8988T (cell line): ENCODE measurements at places on chromosomes 7 and 10.
A peak's percentile ranks its signal among the peaks of the same experiment; 100 is the strongest.

DNA sequence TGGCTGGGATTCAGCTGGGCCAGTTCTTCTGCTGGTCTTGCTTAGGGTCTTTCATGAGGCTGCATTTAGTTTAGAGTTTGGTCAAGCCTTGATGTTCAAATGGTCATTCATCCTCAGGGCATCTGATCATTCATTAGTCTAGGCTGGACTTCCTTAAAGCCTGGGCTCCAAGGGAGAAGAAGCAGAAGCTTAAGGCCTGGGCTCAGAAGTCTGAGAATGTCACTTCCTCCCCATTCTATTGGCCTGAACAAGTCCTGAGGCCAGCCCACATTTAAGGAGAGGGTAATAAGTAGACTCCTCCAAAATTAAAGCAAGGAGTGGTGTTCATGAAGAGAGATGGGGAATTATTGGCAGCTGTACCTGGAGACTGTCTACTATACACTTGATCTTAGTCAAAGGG lies 193.2 kb upstream of the HABP2 start:
- DNase-seq = no peak

DNA sequence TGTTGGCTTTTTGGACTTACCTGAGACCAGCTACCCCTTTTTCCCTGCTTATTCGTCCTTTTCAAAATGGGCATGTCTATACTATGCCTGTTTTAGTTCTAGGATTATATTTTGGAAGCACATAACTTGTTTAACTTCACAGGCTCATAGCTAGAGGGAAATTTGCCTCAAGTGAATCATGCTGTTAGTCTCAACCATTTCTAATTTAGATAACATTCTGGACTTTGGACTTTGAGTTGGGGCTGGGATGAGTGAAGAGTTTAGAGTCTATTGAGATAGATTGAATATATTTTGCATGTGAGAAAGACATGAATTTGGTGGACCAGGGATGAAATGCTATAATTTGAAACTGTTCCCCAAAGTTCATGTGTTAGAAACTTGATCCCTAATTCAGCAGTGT lies 554.6 kb upstream of the C7orf33 start:
- no peak for DNase-seq

- no peak for DNase-seq
These were observed at the start of gene CFAP46 for GRCh38 chr10:132942101-132943057. Gene CFAP46 (minus strand): TSS chr10:132942570. CDS start chr10:132942484, 86 bp downstream.

- DNase-seq = no peak
These were observed 80.2 kb downstream of the RNF133 start for GRCh38 chr7:122618585-122619189.

GRCh38 chr7:151705636-151706276 lies 171.2 kb downstream of the PRKAG2 start:
- DNase-seq = peak; percentile 59

GRCh38 chr10:74936577-74937265 lies 110.3 kb downstream of the KAT6B start:
- no peak for DNase-seq

GRCh38 chr7:23918856-23919255 lies 208.8 kb downstream of the STK31 start:
- DNase-seq = no peak

- no peak for DNase-seq
These were observed 317.1 kb upstream of the SEMA3C start for GRCh38 chr7:81235997-81236396.

GRCh38 chr10:11005725-11006427 lies 11.8 kb upstream of the CELF2 start:
- no peak for DNase-seq
